ENCODE measurements at places on chromosomes 7 and 10.

- no peak for DNase-seq
Observed at GRCh38 chr7:918118-918425, 36.4 kb downstream of the ADAP1 start.

- no peak for DNase-seq
Observed at GRCh38 chr7:92987538-92987937, 130.2 kb downstream of the SAMD9 start.

- no peak for DNase-seq
Observed at GRCh38 chr10:125985557-125986240, 89.3 kb downstream of the FANK1 start.

DNA sequence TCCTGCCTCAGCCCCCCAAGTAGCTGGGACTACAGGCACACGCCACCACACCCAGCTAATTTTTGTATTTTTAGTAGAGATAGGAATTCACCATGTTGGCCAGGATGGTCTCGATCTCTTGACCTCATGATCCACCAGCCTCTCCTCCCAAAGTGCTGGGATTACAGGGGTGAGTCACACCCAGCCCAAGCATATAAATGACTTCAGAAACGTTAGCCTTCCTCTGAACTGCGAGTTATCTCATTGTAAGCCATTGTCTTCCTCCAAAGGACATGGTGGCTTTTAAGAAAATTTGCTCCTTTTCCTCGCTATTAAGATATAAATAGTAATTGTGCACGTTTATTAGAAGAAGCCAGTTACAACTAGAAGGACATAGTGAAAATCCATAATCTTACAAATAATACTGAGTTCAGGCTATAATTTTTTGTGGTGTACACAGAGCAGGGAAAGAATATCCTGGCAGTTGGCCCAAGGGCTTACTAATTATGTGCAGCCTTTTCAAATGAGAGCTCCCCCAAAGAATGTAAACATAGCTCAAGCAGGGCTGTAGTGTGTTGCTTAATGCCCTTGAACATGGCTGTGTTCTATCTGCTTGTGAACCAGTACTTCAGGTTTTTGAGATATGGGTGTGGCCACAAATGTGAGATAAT, 495.8 kb downstream of the PARD3 start:
- DNase-seq = peak; percentile 83

DNA sequence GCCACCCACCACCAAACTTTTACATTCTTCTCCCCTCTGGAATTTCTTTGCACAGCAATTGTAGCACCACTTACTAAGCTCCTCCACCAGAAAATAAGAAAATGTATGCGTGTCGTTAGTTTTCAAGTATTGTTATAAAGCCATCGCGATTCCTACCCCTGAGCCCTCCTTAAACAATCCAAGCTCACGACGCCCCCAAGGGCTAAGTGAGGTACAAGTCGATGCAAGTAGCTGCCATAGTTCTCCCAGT, 1.3 kb downstream of the FRAT2 start:
- DNase-seq = no peak

DNA sequence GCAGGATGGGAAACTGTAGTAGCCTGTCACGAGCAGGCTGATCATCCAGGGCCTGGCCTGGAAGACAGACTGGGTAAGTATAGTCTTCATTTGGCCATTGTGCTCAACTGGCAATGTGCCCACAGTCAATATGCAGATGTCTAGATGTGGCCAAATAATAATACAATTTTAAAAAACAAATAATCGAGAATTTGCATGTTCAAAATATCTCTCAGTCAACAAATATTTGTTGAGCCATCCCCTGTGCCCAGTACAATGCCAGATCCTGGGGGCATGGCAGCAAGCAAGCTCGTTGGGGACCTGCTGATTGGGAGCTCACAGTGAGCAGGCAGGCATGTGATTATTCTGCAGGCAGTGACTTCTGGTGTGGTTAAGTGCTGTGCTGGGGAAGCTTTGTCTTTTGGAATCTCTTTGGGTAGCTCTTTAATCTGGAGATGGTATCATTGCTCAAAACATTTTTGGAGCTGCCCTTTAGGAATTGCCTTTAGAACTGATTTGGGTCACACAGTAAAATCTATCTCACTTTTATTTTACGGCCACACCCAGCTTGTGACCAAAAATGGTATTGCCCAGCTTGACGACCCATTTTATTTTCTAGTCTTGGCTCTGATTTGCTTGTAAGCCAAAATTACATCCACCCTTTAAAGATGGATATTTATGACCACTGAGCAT, 92.2 kb downstream of the PLCE1 start:
- DNase-seq = no peak

GRCh38 chr10:16909271-16909767, 92.1 kb upstream of the RSU1 start:
- DNase-seq = no peak

- DNase-seq = no peak
Observed at GRCh38 chr10:29130190-29130673, 158.6 kb upstream of the LYZL1 start.

GRCh38 chr7:135100856-135101255, 47.0 kb upstream of the TMEM140 start:
- no peak for DNase-seq

GRCh38 chr10:63166742-63167258, 33.7 kb downstream of the NRBF2 start:
- peak; percentile 14 for DNase-seq

GRCh38 chr10:11822026-11822756, 965 bp upstream of the PROSER2 start:
- no peak for DNase-seq

GRCh38 chr10:5960070-5960972, 17.0 kb downstream of the IL15RA start:
- no peak for DNase-seq

DNA sequence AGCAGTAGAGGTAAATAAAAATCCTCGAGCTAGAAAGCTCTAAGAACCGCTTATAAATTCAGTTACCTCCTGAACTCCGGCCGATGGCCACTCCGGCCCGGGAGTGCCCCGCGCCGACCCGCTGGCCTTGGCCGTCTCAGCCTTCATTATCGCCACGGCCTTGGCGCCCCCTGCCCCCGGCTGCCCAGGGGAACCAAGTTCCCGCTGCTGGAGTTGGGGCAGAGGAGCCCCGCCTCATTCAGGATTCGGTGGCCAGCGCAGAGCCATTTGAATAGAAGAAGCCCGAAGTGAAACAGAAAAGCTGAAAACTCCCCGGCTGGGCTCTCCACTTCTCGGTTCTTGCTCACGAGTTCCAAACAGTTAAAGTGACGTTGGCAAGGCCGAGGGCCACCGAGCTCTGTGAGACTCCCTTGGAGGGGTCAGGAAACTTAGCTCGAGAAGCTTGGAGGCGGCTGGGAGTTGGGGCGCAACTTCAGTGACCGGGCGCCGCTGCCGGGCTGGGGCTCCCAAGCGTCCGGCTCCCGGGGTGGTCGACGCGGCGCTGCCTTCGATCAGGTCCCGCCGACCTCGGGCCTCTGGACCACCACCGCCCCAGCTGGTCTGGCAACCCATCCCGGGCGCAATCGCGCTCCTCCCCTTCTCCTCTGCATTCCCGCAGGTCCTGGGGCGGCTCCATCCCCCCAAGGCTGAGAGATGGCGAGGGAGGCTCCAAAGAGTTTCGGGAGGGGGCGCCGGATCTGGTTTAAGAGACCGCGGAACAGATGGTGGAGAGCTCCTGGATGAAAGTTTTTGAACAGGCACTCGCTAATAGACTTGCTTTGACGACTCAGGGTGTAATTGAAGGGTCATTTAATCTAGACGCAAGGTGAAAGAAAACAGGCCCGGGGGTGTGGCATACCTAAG, 5.8 kb upstream of the FEZF1 start:
- no peak for DNase-seq

GRCh38 chr7:68547799-68548198, 1050.5 kb upstream of the AUTS2 start:
- no peak for DNase-seq

- no peak for DNase-seq
Observed at GRCh38 chr7:153061910-153062528, 302.5 kb downstream of the ACTR3B start.

GRCh38 chr10:22500656-22501340, 155.5 kb downstream of the SPAG6 start:
- no peak for DNase-seq

DNA sequence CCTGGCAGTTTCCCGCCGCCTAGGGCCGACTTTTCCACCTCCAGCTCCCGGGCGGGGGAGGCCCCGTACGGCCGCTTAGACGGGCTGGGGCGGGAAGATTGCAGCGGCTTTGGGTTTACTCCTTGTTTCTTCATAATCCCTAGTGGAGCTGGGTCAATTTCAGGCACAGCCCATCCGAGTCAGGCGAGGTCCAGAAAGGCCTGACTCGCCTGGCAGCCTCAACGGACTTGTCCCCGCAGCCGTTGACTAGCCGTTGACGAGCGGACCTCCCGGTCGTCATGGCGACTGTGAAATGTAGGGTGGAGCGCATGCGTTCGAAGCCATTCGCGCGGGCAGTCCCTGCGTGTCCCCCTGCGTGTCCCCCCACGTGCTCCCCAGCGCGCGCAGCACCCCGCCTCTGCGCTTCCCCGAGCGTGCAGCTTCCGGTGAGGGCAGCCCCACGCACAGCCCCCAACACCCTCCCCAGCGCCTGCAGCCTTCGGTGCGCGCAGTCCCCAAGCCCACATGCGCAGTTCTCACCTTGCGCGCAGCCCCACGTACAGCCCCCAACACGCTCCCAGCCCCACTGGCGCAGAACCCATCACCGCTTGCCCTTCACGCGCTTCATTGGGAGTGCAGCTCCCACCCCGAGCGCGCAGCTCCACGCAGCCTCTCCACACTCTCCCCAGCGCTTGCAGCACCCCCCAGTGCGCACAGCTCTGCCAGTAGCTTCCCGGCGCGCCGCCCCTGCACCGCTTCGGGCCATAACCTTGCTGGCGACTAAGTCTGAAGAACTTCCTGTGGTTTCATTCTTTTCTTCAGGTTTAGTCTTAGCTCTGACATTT, 67.8 kb downstream of the TBX20 start:
- peak; percentile 30 for DNase-seq

GRCh38 chr10:88316292-88316861, 266.7 kb downstream of the RNLS start:
- no peak for DNase-seq

- DNase-seq = no peak
Observed at GRCh38 chr7:104414216-104414615, 85.8 kb downstream of the LHFPL3 start.

DNA sequence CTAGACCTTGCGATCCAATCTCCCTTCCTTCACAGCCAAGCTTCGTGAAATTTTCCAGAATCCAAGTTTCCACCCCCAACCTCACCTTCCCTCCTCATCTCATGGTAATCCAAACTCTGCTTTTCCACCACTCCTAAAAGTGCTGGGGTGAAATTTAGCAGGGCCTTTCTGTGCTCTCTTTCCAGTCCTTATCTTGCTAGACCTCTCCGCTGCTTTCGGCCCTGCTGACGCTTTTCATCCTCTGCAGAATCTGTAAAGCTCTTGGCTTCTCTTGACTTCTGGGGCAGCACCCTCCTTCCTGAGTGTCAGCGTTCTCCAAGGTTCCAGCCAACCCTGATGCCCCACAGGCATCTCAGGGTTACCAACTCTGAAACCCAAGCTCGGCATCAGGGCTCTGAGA, 7.7 kb downstream of the PLAC9 start:
- DNase-seq = no peak

DNA sequence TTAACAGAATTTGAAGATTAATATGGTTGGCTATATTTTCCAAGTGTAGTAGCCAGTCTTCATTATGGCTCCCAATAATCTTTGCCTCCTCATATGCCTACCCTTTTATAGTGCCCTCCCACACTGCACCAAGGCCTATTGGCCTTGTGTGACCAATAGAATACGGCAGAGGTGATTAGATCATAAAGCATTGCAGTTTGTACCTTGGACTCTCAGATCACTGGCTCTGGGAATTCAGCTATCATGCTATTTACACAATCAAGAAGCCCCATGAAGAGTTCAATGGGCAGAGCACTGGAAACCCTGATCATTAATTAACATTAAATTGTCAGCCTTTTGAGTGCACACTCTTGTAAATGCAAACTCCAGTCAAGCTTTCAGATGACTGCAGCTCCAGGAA, 154.5 kb upstream of the MAGI2 start:
- DNase-seq = no peak

DNA sequence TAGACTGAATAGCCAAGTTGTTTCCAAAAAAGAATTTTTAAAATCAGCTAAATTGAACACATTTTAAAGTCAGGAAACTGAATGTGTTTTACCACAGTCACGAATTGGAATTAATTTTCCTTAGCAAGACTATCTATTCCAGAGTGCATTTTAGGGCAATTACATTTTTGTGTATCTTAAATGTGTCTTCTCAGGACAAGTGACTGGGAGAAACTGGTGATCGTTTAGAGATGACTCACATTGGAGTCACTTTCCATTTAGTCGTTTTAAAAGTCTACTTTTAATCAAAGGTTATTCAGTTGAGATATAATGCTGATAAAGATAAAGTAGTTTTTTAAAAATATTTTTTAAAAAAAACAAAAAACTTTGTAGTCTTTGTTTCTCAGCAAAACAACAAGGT, 191.7 kb upstream of the SLC26A5 start:
- DNase-seq = no peak

DNA sequence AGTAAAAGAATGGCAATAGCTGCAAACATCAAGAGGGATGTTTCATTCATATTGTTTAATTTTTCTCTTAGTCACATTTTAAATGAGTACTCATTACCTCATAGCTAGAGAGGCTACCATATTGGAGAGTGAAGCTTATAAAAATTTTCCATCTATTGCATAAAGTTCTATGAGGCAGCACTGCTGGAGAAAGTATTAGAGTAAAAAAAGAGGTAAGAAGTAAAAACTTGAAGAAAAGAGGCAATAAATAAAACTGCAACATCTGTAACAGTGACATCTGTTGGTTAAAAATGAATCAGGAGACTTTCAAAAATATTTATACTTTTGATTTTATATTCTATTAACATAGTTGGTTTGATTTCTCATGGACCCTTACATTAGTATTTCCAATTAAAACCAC, 284.5 kb upstream of the SEMA3D start:
- DNase-seq = no peak

DNA sequence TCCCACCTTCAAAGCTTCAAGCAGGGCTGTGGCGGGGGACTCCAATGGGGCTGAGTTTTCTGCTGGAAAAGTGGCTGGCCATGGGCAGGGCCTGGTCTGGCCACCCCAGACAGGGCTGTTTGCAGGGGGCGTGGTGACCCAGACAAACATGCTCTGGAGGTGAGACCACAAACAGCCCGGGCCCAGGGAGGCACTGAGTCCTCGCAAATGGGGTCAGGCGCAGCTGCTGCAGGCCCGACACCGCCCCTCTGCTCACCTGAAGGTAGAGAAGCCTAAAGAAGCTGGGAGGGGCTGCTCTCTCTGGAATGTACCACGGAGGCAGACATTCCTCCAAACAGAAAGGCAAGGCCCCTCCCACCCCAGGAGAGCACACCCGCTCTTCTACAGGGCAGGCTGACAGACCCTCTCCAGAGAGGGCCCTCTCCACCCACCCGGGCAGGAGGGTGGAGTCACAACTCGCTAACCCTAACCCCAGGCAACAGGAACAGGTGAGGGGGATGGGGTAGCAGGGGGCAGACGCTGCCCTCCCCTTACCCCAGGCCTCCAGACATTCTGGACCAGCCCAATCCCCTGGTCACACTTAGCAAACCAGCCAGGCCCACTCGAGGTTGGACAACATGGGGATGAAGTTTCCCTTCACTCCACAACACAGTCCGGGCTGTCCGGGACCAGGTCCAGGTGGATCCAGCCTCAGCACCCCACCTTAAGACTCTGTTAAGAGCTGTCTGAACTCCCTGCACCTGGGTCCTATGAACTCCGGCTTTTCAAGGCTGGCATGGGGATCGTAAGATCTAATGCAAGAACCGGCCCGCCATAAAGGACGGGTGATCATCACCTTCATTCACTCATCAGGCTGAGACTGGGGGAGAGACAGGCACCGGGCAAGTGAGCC, 32.3 kb downstream of the OAT start:
- no peak for DNase-seq

GRCh38 chr7:129848436-129848835, 104.3 kb downstream of the UBE2H start:
- DNase-seq = no peak

- no peak for DNase-seq
Observed at GRCh38 chr7:611281-611810, 91.7 kb upstream of the PDGFA start.
